ENCODE measurements at places on chromosomes 16 and 17.

DNA sequence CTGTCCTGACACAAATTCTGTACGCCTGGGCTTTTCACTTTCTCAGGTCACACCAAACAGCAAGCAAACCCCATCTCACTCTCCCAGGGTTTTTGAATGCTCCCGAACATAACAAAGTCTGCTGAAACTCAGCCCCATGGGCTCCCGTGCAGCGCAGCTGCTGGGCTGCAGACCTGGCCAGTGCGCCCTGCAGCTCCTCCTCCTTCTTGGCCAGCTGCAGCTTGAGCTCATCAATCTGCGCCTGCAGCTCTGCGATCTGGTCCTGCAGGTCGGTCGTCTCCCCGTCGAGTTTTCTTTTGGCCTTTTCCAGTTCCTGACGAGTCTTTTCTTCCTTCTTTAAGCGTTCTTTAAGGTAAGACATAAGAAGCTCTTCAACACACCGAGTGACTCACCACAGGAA, 70.5 kb downstream of the NDEL1 start:
- no peak for DNase-seq

DNA sequence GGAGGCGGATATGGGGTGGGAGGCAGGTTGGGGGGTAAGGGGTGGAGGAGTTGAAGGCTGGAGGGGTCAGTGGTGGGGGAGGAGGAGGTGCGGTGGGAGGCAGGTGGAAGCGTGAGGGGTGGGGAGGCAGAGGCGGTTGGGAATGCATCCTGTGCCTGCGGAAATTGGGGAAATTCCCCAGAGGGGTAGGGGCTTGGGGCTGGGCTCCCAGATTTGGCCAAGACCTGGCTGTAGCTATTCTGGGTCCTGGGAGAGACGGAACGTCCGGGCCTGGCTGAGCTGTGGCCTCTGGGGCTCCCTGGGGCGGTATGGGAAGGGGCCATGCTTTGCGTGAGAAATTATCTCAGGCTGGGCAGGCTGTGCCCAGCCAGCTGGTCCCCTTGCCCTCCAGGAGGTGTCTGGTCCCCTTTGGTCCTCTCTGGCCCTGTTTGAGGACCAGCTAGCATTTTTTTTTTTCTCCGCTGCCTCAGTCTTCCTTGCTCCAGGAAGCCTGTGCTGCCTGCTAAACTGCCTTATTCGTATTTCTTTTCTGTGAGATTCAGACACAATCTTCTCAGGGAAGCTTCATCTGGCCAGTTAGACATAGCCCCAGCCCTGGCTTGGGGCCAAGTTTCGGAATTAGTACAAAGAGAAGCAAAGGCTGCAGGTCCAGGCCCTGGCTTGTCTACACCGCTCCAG, 7.3 kb upstream of the TRPV2 start:
- no peak for DNase-seq

GRCh38 chr17:60314423-60314822, 77.5 kb downstream of the USP32 start:
- DNase-seq = no peak

- no peak for DNase-seq
Observed at GRCh38 chr16:28606291-28607115, 3.3 kb downstream of the SULT1A1 start.

GRCh38 chr16:70577256-70577698, 53.7 kb downstream of the SF3B3 start:
- DNase-seq = no peak

- DNase-seq = no peak
Observed at GRCh38 chr16:68345958-68346635, 35.3 kb downstream of the PRMT7 start.

DNA sequence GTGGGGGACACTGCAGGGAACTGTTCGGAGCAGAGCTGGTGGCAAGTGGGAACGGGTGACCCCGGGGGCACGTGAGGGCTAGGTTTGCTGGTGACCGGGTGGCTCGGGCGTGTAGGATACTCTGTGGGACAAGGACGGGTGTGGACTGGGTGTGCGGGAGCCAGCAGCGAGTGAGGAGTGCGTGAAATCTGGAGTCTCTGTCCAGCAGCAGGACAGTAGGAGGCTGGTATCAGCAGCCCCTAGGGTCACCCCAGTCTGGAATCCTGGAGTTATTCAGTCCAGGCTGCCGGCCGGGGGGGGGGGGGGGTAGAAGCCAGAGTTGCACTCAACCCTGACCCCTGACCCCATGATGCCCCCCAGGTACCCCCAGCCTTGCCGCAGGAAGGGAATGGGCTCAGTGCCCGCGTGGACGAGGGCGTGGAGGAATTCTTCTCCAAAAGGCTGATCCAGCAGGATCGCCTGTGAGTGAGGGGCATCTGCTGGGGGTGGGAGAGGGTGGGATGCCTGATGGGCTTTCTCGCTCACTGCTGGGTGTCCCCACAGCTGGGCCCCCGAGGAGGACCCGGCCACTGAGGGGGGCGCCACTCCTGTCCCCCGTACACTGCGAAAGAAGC, 6.2 kb downstream of the ACD start:
- no peak for DNase-seq

- no peak for DNase-seq
Observed at GRCh38 chr17:77769762-77770161, 188.7 kb upstream of the TNRC6C start.

- no peak for DNase-seq
Observed at GRCh38 chr16:67779256-67780014, 26.9 kb downstream of the RANBP10 start.
